ENCODE measurements at places on chromosomes 5 and 9. TPM values are rescaled to one million over a fixed set of nuclear protein-coding genes. Genes with fewer than 3 reads are reported as not detected.

Gene PCDHA13
- total RNA-seq = under 0.01 TPM

Gene OLFM1
- 2.0 TPM for total RNA-seq

Gene NME5
- 2.5 TPM for total RNA-seq

Gene NSUN2
- 36.5 TPM for total RNA-seq

Gene ALDOB
- total RNA-seq = not detected

Gene ANKDD1B
- total RNA-seq = 0.51 TPM

Gene DBH
- total RNA-seq = not detected

GRCh38 chr5:6713274-6714225, at the start of gene TENT4A:
TENT4A (plus strand) TSS chr5:6713432; CDS start chr5:6713984, 552 bp downstream.
- peak; percentile 27 for DNase-seq
- H3K4me1 ChIP-seq = peaks cover 7% of the 10 kb centered on the region
- H3K36me3 ChIP-seq = no peaks in the 10 kb centered on the region

- no peak overlapping the region for H3K4me3 ChIP-seq
- DNase-seq = peak; percentile 98
- peaks cover 36% of the 10 kb centered on the region for H3K4me1 ChIP-seq
Measured at GRCh38 chr9:106878934-106879333, 16.0 kb downstream of the ZNF462 start.

- no peak overlapping the region for H3K27ac ChIP-seq
- no peak overlapping the region for H3K4me3 ChIP-seq
- DNase-seq = no peak
- no peaks in the 10 kb centered on the region for H3K27me3 ChIP-seq
Measured at GRCh38 chr9:70814597-70814996, 306.8 kb downstream of the TRPM3 start.

DNA sequence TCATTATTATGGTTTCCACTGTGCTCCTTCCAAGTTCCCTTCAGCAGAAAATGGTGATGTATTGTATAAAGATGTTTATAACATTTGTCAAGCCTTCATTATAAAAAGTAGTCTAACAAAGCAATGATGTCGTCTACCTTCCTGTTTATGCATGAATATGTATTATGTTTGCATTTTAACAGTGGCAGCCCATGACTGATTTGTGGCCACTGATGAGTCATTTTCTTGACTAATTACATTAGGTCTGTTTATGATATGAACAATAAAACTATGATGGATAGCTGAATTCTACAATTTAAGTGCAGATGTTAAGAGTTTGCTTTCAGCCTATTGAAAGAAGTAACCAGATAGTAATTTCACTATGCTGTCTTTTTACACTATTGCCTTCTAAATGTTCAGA, 75.4 kb upstream of the ADAMTS19 start:
- H3K27me3 ChIP-seq = no peaks in the 10 kb centered on the region
- no peaks in the 10 kb centered on the region for H3K4me1 ChIP-seq
- no peaks in the 10 kb centered on the region for H3K36me3 ChIP-seq
- no peak overlapping the region for H3K27ac ChIP-seq
- no peak overlapping the region for H3K4me3 ChIP-seq
- peak; percentile 26 for DNase-seq

- H3K4me3 ChIP-seq = no peak overlapping the region
- no peak for DNase-seq
- no peaks in the 10 kb centered on the region for H3K36me3 ChIP-seq
- no peaks in the 10 kb centered on the region for H3K4me1 ChIP-seq
Measured at GRCh38 chr9:71816916-71817451, 48.7 kb upstream of the CEMIP2 start.

- no peaks in the 10 kb centered on the region for H3K4me1 ChIP-seq
- no peak overlapping the region for H3K27ac ChIP-seq
- H3K4me3 ChIP-seq = no peak overlapping the region
Measured at GRCh38 chr5:170451747-170452365, 52.0 kb upstream of the KCNIP1 start.

DNA sequence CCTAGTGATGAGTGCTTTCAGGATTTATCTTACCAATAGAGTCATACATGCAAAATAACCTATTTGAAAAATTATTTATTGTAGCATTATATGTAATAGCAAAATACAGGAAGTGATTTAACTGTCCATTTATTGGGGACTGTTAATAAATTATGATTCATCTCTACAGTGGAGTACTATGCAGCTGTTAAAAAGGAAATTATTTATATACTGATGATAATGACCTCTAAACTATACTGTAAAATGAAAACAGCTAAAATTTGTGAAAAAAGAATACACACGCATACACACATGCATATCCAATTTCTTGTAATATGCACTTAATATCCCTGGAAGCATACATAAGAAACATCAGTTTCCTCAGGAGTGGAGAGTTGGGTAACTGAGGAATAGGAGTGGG, 58.0 kb upstream of the PALM2AKAP2 start:
- H3K36me3 ChIP-seq = no peaks in the 10 kb centered on the region
- no peak overlapping the region for H3K4me3 ChIP-seq
- no peaks in the 10 kb centered on the region for H3K4me1 ChIP-seq
- DNase-seq = no peak
- no peaks in the 10 kb centered on the region for H3K27me3 ChIP-seq
- no peak overlapping the region for H3K27ac ChIP-seq

- H3K4me1 ChIP-seq = no peaks in the 10 kb centered on the region
- peaks cover 8% of the 10 kb centered on the region for H3K27me3 ChIP-seq
- DNase-seq = peak; percentile 35
- no peak overlapping the region for H3K27ac ChIP-seq
Measured at GRCh38 chr5:168288349-168289245, 2.8 kb upstream of the WWC1 start.

DNA sequence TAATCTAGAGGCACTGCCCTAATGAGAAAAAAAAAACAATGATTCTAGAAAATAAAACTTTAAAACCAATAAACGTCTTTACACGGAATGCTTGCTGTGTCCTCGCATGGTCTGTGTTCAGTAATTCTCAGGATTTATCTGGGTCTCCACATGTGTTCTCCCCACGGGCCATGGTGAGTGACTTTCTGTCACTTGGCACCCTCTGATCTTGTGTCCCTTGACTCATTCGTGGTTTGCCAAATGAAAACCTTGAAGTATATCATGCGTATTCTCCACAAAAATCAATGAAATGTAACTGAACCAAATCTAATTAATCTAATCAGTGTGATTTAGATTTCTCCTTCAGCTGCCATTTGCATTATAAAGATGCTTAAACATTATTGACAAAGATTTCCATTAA, 48.0 kb downstream of the UBE2QL1 start:
- H3K36me3 ChIP-seq = no peaks in the 10 kb centered on the region
- H3K27me3 ChIP-seq = no peaks in the 10 kb centered on the region
- no peak overlapping the region for H3K27ac ChIP-seq
- no peaks in the 10 kb centered on the region for H3K4me1 ChIP-seq

DNA sequence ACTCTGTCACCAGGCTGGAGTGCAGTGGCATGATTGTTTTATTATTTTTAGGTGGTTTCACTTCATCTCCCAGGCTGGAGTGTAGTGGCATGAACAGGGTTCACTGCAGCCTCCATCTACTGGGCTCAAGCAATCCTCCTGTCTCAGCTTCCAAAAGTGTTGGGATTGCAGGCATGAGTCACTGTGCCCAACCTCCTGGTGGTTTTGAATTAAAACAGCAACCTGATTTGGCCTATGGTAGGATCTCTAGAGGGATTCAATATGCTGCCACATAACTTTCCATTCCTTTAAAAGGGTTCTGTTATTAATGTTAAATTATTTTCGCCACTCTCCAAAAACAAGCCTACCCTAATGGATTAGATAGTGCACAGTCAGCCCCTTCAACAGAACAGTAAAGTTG, 9.9 kb upstream of the HSPA4 start:
- no peak overlapping the region for H3K4me3 ChIP-seq
- DNase-seq = peak; percentile 43
- no peaks in the 10 kb centered on the region for H3K36me3 ChIP-seq
- no peaks in the 10 kb centered on the region for H3K27me3 ChIP-seq

DNA sequence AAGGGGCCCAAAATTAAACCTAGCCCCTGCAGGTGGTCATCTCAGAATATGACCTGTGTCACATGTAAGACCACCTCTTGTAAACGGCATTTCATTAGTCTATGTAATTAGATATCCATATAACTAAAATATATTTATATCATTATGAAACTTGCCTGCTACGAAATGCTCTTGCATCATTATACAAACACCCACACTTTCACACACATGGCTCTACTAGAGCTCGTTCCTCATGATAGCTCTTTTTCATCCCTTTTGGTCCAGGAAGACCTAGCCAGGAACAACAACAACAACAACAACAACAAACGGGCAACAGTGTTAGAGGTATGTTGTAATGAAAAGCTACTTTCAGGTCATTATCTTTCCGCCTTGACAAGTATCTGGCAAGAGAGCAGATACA, 58.6 kb downstream of the LHFPL2 start:
- H3K4me3 ChIP-seq = no peak overlapping the region
- peaks cover 2% of the 10 kb centered on the region for H3K36me3 ChIP-seq
- no peaks in the 10 kb centered on the region for H3K27me3 ChIP-seq
- H3K4me1 ChIP-seq = peaks cover 49% of the 10 kb centered on the region

DNA sequence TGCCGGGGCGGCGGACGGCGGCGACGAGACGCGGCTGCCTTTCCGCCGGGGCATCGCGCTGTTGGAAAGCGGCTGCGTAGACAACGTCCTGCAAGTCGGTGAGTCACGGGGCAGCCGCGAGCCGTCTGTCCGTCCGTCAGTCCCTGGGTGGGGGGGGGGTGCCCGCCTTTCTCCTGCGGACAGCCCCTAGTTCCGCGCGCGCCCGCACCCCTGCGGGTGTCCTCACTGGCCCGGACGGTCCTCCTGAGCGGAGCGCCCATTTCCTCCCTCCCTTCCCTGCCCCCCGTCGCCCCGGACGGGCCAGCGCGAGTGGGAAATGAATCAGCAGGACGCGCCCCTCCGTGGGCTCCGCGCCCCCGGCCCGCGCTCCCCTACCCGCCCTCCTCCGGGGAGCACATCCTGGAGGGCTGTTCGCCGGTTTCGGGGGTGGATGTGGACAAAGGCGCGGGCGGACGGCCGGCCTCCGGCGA, 828 bp downstream of the ZSWIM6 start:
- H3K4me1 ChIP-seq = peaks cover 15% of the 10 kb centered on the region
- DNase-seq = peak; percentile 73

GRCh38 chr9:88949425-88949824, 41.8 kb upstream of the S1PR3 start:
- DNase-seq = peak; percentile 67
- H3K4me3 ChIP-seq = no peak overlapping the region
- no peak overlapping the region for H3K27ac ChIP-seq

GRCh38 chr5:32123058-32123805, 50.9 kb downstream of the GOLPH3 start:
- no peak for DNase-seq
- H3K36me3 ChIP-seq = peaks cover 14% of the 10 kb centered on the region
- no peaks in the 10 kb centered on the region for H3K4me1 ChIP-seq
- no peak overlapping the region for H3K27ac ChIP-seq

DNA sequence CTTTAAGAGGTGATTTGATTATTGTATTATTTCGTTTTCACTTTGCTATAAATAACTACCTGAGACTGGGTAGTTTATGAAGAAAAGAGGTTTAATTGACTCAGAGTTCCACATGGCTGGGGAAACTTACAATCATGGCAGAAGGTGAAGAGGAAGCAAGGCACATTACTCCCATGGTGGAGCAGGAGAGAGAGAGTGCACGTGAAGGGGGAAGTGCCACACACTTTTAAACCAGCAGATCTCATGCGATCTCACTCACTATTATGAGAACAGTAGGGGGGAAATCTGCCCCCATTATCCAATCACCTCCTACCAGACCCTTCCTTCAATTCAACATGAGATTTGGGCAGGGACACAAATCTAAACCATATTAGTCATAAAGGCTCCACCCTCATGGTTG, 36.1 kb upstream of the NDFIP1 start:
- DNase-seq = no peak
- H3K36me3 ChIP-seq = no peaks in the 10 kb centered on the region
- no peak overlapping the region for H3K4me3 ChIP-seq
- H3K4me1 ChIP-seq = no peaks in the 10 kb centered on the region

DNA sequence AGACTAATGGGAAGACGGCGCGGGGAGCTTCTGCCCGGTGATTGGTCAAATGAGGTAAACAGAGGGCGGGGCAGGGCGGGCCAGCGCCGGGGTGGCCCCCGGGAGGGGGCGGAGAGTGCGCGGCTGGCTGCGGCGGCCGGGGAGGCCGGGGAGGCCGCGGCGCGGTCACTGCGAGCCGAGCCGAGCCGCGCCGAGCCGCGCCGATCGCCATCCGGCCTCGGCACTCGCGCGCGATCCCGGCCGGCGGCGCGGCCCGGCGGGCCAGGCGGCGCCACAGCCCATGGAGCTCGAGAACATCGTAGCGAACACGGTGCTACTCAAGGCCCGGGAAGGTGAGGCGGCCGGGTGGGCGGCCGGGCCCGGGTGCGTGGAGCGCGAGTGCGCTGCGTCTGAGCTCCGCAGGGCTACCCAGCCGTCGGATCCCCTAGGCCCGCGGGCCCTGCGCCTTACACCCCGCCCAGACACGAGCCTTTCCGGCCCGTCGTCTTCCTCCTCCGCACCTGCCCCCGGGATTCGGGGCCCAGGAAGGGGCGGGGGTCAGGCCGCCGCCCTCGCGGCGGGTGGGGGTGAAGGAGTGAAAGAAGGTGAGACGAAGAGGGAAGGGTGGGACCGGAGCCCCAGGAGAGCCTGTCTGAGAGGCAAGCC, at the start of gene GRK6:
Gene GRK6 (plus strand): TSS at position 111 of the 645 bp plus-strand sequence. CDS start 170 bp downstream, at position 281.
- peaks cover 12% of the 10 kb centered on the region for H3K4me1 ChIP-seq
- H3K4me3 ChIP-seq = peak within 1 kb of the TSS; percentile 88

DNA sequence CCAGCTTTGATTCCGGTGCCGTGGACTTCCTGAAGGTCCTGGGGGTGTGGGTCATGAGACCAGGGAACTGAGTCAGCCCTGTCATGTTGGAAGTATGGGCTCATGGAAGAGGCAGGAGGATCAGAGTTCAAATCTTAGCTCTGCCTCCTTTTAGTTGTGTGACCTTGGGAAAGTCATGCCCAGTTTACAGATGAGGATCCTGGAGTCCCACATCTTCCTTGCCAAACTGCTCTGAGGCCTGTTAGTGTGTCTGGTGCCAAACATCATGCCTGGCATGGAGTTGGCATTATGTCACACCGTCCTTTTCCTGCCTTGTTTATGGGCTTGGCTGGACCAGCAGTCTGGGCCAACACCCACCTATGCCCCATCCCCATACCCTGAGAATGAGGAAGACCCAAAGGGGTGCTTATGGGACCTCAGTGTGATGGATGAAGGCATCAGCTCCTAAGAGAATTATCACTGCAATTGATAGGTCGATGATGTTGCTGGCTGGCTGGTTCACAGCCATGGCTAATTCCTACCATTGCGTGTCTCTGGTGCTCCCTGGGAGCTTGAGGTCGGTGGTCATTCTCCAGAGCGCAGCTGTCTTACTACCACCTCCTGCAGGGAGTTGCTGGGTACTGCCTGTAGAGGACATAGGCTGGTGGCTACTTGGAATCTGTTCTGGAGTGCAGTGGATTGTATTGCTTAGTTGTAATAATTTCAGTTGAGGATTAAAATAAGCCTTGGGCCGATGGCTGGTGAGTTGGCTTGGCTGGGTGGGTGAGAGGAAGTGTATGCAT, 140.5 kb upstream of the PITX1 start:
- no peak overlapping the region for H3K4me3 ChIP-seq
- no peak for DNase-seq
- peaks cover 26% of the 10 kb centered on the region for H3K27me3 ChIP-seq
- H3K4me1 ChIP-seq = no peaks in the 10 kb centered on the region
- no peaks in the 10 kb centered on the region for H3K36me3 ChIP-seq

GRCh38 chr5:83787631-83788030, 67.0 kb upstream of the HAPLN1 start:
- DNase-seq = no peak
- no peak overlapping the region for H3K27ac ChIP-seq
- no peaks in the 10 kb centered on the region for H3K4me1 ChIP-seq
- H3K27me3 ChIP-seq = no peaks in the 10 kb centered on the region
